Keratinocyte (primary cell): ENCODE measurements at places on chromosomes 7 and 10.

GRCh38 chr7:80661729-80662128, 23.3 kb downstream of the CD36 start:
- no peak for DNase-seq

- no peak for DNase-seq
Measured at GRCh38 chr10:132593389-132593788, 55.8 kb downstream of the INPP5A start.

DNA sequence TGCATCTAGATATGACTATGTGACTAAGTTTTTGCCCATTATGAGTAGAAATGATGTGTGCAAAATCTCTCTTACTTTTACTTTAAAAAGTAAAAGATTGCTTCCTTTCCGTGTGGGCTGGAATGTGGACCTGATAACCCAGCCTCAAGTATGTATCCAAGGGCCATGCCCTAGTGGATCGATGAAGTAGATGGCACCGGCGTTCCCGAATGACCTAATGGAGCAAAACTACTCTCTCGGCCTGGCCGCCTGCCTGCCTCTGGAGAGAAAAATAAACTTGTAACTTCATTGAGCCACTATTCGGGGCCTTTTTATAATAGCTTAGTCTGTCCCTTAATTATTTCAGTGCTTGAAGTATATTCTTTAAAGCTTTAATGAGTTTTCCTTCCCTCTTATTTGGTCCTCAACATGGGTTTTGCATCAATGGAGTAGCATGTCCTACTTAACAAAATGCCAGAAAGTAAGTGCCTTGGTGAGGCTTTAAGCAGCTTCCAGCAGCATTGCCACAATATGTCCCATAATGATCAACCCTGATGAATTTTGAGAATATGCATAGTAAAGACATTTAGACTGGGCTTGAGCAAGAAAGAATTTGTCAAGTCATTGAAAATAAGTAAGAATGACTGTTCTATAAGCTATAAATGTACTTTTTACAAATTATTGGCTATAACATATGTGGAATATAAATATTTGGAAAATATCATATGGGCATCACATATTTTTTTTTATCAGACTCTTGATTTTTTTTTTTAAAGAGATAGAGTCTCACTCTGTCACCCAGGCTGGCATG, 61.4 kb downstream of the PLXDC2 start:
- no peak for DNase-seq

- no peak for DNase-seq
Measured at GRCh38 chr10:79132681-79133381, 64.1 kb downstream of the ZMIZ1 start.

DNA sequence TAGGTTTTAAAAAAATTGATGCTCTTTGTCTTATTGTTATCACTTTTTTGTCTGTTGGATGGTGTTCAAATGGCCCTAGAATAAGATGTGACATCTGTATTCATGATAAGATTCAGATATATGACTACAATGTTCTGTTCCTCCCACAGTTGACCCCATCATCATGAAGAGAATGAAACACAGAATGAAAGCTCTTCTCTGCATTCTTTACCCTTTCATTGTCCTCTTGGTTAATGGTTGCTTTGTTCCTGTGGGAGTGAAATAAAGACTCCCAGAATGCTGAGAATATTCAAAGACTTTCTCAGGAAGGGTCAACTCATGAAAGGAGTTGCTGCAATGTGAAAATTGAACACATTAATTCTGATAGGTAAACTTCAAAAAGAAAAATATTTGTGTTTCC, 1015.8 kb downstream of the SORCS3 start:
- DNase-seq, result no peak

DNA sequence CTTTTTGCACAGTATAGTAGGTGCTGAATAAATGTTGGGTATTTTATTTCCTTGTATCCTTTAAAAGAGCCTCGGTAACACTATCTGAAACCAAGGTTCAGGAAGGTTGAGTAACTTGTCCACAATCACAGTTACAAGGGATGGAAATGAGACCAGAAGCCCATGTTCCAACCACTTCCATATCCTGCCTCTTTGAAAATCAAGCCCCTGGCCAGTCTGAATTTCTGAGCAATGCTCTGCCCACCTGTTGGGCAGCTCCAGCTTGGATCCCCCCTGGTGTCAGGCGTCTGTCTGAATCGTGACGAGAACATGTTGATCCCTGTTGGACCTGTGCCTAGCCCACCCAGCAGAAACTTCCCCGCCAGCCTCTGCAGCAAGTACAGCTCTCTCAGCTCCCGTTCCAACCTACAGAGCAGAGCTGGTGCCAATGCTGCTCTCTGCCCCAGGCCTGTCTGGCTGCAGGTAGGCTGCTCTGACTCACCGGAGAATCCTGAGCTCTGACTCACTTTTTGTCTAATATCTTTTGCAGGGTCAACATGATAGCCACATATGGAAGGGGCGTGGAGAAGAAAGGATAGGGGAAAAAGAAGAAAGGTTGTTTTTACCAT, 595.5 kb downstream of the INHBA start:
- peak; percentile 98 for DNase-seq

GRCh38 chr10:44696496-44696895, 214.6 kb upstream of the TMEM72 start:
- DNase-seq, result no peak

- DNase-seq, result no peak
Measured at GRCh38 chr10:13224210-13224995, 9.8 kb downstream of the UCMA start.

DNA sequence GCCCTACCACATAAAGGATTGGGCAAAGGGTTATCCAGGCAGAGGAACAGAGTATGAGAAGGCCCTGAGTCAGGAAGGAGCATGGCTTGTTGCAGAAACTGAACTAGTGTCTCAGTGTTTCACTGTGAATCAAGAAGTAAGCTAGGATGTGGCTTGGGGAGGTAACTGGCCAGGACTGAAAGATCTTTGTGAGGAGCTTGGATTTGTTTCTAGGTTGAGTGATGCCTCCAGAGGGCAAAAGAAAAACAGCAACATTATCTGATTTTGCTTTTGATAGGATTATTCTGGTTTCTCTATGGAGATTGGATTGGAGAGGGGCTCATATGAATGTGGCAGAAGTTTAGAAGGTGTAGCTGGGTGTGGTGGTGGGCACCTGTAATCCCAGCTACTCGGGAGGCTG, 137.9 kb upstream of the HDAC9 start:
- no peak for DNase-seq

GRCh38 chr10:69723653-69724052, 78.1 kb upstream of the COL13A1 start:
- no peak for DNase-seq

DNA sequence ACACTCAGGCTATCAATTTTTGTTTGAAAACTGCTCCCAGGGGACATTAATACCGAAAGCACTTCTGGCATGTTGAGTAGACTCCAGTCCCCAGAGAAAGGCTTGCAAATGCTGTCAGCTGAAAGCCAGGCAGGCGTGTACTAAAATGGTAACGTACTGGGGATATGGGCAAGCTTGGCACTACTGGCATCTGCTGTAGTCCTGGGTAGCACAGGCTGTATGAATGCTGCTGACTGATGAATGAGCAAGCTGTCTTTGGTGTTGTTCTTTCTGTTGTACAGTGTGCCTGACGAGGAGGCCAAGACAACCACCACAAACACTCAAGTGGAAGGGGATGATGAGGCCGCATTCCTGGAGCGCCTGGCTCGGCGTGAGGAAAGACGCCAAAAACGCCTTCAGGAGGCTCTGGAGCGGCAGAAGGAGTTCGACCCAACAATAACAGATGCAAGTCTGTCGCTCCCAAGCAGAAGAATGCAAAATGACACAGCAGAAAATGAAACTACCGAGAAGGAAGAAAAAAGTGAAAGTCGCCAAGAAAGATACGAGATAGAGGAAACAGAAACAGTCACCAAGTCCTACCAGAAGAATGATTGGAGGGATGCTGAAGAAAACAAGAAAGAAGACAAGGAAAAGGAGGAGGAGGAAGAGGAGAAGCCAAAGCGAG, 53.5 kb upstream of the AGBL3 start:
- no peak for DNase-seq

GRCh38 chr7:120939345-120939744, 11.2 kb upstream of the ING3 start:
- no peak for DNase-seq

DNA sequence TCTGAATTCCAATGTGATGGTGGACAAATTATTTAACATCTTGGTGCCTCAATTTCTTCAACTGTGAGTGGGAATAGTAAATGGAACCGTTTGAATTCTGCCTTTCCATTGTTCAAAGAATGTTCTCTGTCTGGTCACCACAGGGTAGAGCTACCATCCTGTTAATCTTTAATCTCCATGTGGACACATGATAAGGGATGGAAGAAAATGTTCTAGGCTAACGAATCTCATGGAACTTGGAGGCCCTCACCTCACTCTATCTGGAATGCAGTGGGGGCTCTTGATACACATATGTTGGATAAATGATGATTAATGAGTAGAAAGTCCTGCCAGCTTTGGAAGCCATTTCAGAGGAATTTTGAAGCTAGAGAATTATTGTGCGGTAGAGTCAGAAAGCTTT, 118.5 kb upstream of the HABP2 start:
- DNase-seq, result no peak

GRCh38 chr10:48285710-48286109, 11.2 kb upstream of the FRMPD2 start:
- no peak for DNase-seq

- no peak for DNase-seq
Measured at GRCh38 chr7:25831831-25832411, 320.1 kb upstream of the NFE2L3 start.
